HTR-8/SVneo (cell line): ENCODE measurements at places on chromosomes 2 and 18.

- DNase-seq, result peak; percentile 43
Observed at GRCh38 chr18:26549263-26550094, 1.1 kb upstream of the KCTD1 start.

DNA sequence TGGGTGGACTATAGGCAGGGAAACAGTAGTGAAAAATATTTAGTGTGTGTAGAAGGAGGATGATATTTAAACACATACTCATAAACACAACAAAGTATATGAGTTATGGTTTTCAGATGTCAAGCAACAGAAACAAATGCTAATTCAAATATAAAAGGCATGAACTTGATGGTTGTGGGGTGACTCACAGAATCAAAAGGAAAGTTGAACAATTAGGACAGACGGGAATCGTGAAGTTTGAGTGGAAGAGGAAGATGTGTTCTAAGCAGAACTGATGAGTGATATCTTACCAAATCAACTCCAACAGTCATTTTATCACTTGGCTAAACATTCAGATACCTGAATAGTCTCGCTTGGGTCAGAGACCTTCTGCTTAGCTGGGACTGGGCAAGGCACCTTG lies 53.6 kb upstream of the ITGA6 start:
- DNase-seq, result no peak

GRCh38 chr18:6997808-6998207 lies 119.8 kb downstream of the LAMA1 start:
- DNase-seq, result no peak

DNA sequence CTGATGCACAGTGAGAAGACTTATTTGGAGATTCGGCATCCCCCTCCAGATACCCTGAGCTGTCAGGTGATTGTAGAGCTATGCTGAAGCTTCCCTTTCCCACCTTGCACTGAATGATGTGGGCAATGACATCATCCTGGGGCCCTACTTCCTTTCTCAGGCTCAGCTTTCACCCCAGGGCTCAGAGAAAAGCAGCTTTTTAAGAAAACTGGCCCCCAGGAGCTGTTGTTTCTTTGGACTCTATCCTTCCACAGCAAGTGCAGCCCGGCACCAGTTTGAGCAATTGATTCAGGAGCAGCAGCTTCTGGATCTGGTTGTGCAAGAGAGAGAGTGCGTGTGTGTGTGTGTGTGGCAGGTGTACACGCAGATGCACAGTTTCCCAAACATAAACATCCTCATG lies 251.3 kb downstream of the ANAPC1 start:
- DNase-seq, result no peak

DNA sequence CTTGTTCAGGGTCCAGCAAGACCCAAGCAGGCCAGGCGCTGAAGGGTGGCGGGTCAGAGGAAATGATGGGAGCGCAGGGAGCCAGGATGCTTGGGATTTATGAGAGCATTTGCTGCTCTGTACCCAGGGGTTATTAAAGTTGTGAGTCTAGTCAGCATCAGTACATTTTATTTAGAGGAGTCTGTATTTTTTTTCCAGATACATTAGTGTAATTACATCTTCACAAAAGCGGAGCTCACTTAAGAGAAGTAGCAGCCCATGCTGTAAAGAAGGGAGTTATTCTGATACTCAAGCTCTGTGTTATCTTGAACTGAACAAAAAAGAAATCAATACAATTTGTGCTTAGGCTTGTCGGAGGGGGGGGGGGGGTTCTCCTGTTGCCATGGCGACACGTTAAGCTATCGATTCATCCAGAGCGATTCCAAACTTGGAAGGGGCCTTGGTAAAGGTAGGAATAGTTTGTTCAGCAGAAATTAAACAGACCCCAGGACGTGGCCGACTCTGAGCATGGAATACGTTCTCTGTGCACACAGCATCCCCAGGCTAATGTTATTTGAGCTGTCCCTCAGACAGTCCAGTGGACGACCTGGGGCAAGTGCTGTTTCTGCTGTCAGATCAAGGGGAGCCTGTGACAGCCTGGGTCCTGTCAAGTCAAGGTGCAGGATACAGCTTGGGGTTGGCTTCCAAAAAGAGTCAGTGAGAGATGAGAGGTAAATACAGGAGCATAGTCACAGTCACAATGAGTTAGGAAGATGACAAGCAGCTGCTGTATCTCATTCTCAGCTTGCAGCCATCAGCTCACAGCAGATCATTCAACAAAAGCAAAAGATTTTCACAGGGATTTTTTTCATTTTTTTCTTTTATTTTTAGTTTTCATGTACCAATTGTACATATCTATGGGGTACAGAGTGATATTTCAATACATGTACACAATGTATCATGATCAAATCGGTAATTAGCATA lies 387.6 kb downstream of the DCDC2C start:
- DNase-seq, result no peak

DNA sequence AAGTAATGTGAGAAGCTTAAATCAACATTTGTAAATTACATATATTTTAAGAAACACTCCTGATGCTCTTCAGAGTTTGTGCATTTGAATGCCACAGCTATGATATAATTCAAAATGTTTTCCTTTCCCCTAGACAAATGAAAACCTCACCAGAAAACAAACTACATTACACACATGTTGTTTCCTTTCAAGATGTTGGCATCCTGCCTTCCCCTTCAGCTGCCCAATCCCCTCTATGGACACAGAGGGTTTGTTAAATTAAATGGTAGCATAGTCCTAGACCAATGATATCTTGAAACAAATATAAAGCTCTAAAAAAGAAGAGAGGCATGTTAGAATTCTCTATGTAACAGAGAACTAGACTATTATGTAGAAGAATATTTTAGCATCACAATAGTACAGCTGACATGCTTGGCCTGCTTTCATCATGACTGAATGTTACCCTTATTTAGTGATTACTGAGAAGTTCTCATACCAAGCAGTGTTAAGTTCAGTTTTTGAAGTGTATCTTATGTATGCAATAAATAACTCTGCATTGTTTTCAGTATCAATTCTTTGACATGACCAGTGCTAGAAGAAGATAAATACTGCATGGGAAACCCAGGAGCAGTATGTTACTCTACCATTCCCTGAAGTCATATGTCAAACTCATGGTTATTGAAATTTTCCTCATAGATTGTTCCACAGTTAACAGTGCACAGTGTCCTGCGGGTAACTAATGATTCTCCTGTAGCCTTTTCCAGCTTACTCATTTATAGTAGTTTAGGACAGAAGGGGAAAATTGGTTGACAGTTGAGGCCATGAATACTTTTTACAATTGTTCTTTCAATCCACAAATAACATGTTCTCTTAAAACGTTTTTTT lies 316.3 kb upstream of the KCNJ3 start:
- no peak for DNase-seq

GRCh38 chr2:161430386-161430785 lies 14.3 kb downstream of the TBR1 start:
- no peak for DNase-seq

GRCh38 chr2:69013142-69013839 lies at the start of gene ANTXR1:
Gene ANTXR1 (plus strand): TSS chr2:69013179. CDS start chr2:69013500, 321 bp downstream.
- DNase-seq, result peak; percentile 84

- DNase-seq, result no peak
Observed at GRCh38 chr2:46383784-46384456, 86.7 kb downstream of the EPAS1 start.

- DNase-seq, result no peak
Observed at GRCh38 chr2:210756855-210757254, 200.5 kb downstream of the CPS1 start.

DNA sequence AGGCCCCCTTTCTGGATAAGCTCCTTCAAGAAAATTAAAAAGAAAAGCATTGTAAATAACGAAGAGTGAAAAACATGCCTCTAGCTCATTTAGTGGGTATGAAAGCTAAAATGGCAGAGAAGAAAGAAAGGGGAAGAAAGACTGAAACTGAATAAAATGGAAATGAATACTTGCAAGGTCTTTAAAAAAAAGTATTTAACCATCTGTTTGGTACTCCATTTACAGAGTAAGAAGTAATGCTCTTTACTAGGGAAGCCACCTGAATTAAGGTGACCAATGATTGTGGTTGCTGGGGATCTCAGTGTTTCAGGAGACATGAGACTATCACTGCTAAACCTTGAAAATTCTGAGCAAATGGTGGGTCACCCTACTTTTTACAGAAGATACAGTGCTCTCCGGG lies 17.7 kb upstream of the ARL5A start:
- no peak for DNase-seq

- DNase-seq, result no peak
Observed at GRCh38 chr2:5019324-5019723, 672.9 kb upstream of the SOX11 start.

DNA sequence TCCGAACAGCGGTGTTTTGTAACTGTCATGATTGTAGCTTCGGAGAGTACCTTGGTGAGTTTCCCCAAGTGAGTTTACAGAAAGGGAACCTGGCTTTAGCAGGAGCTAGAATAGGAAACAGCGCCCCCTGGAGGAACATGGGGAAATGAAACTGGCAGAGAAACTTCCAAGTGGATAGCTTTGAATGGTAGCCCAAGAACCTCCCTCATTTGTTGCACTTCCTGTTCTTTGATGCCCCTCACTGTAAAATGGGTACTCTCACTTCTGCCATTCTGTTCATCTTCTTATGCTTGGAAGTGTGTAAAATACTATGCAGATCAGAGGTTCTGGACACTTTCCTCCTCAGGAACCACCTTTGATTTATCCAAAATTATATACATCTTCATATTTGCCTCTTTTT lies 36.2 kb downstream of the CHST10 start:
- peak; percentile 69 for DNase-seq

- no peak for DNase-seq
Observed at GRCh38 chr2:27202854-27203253, 9.0 kb upstream of the ATRAID start.

DNA sequence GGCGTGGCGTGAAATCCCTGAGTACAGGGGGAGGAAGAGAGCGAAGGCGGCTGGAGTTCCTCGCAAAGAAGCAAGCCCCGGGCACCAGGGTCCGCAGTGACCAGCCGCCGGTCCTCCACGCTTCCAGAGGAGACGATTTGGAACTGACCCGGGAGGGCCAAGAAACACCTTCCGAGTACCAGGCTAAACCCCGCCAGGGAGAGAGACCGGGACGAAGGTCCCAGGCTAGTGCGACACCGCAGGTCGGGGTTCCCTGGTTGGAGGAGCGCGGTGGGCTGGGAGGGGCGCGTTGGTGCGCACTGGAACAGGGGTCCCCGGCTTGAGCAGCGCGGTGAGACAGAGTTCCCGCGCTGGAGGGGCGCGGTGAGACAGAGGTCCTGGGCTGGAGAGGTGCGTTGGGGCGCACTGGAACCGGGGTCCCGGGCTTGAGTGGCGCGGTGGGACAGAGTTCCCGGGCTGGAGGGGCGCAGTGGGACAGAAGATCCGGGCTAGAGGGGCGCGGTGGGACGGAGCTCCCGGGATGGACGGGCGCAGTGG lies 901 bp downstream of the WDFY1 start:
- no peak for DNase-seq

- DNase-seq, result no peak
Observed at GRCh38 chr18:36015629-36016028, 43.1 kb downstream of the RMP24 start.

DNA sequence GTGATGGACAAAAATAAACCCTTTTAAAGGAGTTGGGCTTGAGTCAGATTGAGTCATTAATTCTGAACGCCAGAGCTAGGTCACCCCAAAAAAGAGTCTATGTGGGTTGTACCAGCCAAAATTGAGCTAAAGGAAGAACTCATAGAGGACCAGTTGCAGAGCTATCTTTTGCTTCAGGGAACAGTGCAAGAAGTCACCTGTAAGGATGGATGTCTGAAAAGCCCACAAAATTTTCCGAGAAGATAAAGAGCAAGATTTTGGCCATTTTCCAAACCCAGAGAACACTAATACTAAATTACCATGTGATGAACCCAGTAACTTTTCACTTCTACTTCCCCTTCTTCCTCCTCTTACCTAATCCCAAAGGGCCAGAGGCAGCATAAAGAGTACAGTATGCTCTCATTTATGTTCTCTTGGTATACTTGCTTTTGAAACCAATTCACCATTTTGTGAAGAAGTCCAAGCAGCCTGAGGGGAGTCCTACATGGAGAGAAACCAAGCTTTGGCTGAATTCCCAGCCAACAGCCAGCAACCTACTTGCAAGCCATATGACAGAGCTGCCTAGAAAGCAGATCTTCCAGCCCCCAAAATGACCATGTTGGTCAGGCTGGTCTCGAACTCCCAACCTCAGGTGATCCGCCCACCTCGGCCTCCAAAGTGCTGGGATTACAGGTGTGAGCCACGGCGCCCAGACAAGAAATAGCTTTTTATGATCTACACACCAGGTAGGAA lies 551.7 kb downstream of the SATB2 start:
- DNase-seq, result no peak

DNA sequence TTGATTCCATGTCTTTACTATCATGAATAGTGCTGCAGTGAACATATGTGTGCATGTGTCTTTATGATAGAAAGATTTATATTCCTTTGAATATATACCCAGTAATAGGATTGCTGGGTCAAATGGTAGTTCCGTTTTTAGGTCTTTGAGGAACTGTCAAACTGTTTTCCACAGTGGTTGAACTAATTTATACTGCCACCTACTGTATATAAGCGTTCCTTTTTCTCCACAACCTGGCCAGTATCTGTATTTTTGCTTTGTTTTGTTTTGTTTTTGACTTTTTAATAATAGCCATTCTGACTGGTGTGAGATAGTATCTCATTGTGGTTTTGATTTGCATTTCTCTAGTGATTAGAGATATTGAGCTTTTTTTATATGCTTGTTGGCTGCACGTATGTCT lies 641.6 kb downstream of the SUCLG1 start:
- DNase-seq, result no peak

DNA sequence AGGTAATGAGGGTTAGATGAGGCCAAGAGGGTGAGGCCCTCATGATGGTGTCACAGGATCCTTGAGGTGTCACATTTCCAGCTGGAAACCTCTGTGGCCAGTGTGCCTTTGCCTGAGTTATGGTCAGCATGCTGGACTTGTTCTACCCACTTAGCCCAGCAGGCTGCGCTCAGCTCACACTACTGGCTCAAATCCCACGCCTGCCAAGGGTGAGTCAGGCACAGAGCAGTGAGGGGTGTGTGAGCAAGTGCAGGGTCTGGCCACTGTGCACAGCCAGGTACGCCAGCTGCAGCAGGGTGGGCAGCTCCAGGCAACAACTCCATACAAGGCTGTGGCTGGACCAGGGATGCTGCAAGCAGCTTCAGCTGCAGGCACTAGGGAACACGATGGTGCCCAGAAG lies 616.6 kb upstream of the FSHR start:
- no peak for DNase-seq

- no peak for DNase-seq
Observed at GRCh38 chr2:188983427-188984064, 9.4 kb downstream of the COL3A1 start.

GRCh38 chr2:26355038-26355995 lies 8.7 kb upstream of the ADGRF3 start:
- DNase-seq, result peak; percentile 89

DNA sequence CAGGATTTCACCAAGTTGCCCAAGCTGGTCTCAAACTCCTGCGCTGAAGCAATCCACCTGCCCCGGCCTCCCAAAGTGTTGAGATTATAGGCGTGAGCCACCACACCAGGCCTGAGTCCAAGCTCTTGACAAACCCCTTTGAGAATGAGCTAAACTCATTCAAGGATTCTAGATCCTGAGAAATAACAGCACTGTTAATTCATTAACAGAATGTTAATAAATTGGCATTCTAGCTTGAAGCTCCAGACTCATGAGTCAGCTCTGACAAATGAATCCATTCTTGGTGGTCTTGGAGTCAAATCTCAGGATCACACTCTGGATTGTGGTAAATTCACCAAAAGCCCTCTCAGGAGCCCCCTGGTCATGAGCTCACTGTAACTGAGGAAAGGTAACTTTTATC lies 1.8 kb downstream of the NARS1 start:
- DNase-seq, result no peak
